ENCODE measurements at places on chromosomes 7 and 10. TPM values are rescaled to one million over a fixed set of nuclear protein-coding genes. Genes with fewer than 3 reads are reported as not detected.

The MYH16 gene
- not detected for total RNA-seq

DNA sequence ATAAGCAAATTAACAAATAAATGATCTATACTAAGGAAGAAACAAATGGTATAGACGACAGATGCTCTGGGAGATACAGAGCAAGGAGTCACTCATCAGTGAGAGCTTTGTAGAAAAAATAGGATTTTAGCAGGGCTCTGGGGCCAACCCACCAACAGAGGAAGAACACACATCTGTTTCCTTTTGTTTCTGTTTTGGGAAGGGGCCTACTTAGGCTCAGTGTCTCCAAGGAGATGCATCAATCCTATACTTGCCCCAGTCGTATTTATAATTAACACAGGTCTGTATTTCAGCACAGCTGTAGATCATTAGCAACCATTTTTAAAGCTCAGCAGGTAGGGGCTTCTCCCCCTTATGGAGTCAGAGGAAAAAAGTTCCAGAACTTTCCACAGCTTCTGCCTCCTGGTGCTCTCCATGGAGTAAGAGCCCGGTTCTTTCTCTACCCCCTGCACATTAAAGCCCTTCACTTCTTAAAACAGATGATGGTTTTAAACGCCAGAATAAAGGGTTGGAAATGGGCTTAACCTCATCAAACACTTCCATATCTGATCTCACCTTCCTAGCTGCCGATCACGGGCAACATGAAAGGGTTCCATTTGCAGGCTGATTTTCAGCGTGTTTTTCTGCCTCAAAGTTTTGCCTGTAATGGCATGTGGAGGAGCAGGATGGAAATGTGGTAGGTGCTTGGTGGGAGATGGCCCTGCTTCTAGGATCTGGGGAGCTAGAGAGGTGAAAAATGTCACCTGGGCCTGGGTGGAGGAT, 291.7 kb downstream of the TCF7L2 start:
- DNase-seq = no peak

DNA sequence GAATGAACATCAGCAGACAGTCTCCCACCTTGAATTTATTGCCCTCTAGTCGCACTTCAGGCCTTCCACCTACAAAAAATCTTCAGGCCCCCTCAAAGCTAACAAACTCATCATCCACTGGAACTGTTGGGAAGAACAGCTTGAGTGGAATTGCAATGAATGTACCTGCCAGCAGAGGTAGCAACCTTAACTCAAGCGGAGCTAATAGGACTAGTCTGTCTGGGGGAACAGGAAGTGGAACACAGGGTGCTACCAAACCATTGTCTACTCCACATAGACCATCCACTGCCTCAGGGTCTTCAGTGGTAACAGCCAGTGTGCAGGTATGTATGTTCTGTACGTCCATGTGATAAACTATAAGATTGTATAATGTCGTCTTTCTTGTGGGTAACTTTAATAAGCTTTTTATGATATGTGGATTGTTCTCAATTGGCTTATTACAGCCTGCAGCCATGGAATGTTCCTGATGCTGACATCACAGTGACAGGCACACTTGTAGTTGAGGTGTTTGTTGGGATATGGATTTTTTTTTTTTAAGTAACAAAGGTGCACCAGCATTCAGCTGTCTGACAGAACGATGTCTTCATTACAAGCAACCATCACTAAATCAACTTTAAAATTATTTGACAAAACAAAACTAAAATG, 53.3 kb downstream of the UBN2 start:
- no peak for DNase-seq

GRCh38 chr10:118358327-118358726, 16.2 kb upstream of the FAM204A start:
- DNase-seq = no peak

GRCh38 chr10:33559105-33559504, 224.6 kb upstream of the NRP1 start:
- DNase-seq = peak; percentile 87

- no peak for DNase-seq
Measured at GRCh38 chr7:11175371-11175770, 201.7 kb downstream of the PHF14 start.

The ADK gene
- total RNA-seq = 33.6 TPM

DNA sequence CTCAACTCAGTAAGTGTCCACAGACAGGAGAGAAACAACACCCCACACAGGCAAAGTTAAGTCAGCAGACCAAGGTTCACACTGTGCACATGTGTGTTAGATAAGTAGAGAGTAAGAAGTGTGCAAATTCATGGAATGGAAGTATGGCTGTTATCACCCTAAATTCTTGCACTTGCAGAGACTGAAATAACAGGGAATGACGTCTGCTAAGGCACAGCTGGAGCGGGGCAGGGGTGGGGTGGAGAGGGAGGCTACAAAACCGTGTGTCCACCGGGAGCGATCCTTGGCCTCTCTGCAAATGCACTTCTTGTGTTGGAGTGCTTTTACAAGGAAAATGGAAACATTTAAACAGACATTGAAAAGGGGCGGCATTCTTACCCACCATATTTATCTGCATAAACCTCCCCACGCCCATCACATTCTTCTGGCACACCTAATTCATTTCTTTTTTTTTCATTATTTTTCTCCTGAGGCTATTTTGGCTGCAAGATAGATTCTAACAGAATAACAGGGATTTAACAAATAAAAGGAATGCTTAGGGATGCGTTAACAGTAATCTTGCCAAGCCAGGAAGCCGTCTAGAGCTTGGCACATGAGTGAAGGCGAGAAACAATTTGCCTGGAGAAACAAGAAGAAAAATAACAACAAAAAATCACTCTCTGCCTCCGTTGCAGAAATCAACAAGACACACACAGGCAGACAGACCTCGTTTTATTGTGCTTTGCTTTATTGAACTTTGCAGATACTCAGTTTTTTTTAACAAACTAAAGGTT, 30.1 kb downstream of the TNS3 start:
- no peak for DNase-seq

DNA sequence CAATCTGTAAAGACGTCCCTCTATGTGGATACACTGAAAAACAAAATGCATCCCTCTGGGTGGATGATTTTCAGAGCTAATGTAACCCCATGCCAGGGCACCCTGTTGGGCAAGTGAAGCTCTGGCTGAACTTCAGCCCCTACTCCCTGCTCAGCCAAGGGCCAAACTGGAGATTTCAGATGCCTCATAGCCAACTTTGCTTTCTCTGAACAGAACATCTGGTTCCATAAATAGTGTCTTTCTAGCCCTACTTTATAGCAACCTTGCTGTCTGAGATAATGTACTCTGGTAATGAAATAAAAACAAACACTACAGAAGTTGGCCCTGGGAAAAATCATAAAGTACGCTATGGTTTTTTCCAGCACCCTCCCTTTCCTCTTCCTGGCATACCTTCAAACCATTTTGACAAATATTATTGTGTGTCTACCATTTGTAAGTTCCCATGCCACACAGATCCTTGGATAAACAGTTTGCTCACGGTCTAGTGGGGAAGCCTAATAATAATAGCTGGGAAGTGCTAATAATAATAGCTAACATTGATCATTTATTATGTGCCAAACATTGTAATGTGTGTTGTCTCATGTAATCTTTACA, 3.4 kb downstream of the ENTPD1 start:
- DNase-seq = no peak

- peak; percentile 7 for DNase-seq
Measured at GRCh38 chr7:104074529-104074928, 85.1 kb upstream of the RELN start.
